ENCODE measurements at places on chromosomes 12 and 14.

- no peak for DNase-seq
Observed at GRCh38 chr12:68479896-68480291, 130.8 kb upstream of the RAP1B start.

- DNase-seq = no peak
Observed at GRCh38 chr12:92968176-92968813, 39.2 kb upstream of the EEA1 start.

DNA sequence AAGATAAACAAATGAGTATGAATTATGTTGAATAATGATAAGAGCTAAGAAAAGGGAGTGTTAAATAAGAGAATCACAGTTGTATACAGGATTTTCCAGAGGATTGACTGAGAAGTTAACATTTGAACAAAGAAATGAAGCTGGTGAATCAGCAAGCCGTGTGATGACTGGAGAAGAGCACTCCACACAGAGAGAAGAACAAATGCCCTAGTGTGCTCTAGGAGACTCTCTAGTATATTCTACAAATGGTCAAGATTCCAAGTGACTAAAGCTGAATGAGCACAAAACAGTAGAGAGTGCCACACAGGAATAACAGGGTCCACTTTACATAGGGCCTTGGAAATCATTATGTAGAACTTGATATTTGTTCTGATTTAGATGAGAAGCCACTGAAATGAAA, 587.1 kb upstream of the ATXN7L3B start:
- no peak for DNase-seq

- no peak for DNase-seq
Observed at GRCh38 chr12:44381341-44381740, 494.8 kb downstream of the NELL2 start.

GRCh38 chr12:530308-530707, 70.6 kb downstream of the B4GALNT3 start:
- no peak for DNase-seq

- DNase-seq = no peak
Observed at GRCh38 chr12:131620946-131621681, 89.8 kb upstream of the SFSWAP start.
